Neural crest cell (in vitro differentiated cells): ENCODE measurements at places on chromosomes 1 and 21.

DNA sequence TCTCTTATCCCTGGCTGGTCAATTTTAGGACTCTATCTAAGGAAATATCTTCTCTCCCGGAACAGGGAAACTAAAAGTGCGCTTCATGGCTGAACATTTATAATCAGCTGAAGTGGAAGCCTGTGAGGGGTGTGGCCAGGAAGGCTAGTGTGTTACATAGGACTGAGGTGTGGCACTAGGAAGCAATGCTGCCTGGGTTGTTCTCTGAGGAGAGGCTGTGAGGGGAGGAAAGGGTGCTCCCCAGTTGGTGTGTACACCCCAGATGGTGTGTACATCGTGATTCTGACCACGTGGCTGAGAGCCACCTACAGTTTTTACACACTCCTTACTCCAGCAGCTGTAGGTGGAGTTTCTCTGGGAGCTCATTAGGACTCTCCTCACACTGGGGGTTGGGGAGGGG lies 16.3 kb downstream of the NTPCR start:
- no peaks in the 10 kb centered on the region for H3K27me3 ChIP-seq
- H3K4me1 ChIP-seq = peaks cover 8% of the 10 kb centered on the region
- peaks cover 23% of the 10 kb centered on the region for H3K36me3 ChIP-seq
- peak overlapping the region; percentile 57 for H3K27ac ChIP-seq
- DNase-seq = no peak

DNA sequence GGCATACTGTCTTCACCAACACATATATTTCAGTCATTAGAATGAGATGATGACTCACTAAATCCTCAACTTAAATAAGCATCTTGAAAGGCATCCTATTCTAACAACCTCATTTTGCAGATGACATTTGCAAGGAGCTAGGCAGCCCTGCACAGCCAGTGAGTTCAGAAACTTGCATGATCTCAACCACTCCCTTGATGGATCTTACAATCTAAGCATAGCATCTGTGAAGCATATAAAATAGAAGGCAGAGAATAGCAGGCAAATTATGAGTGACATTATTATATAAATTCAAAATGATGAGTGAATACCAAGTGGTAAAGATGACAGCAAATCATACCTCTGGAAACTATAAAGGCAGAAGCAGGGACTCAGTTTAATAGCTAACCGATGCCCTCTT lies 31.6 kb downstream of the KRTAP20-3 start:
- H3K36me3 ChIP-seq = peaks cover 9% of the 10 kb centered on the region
- peaks cover 2% of the 10 kb centered on the region for H3K27me3 ChIP-seq
- no peak for DNase-seq
- no peaks in the 10 kb centered on the region for H3K4me1 ChIP-seq
- no peak overlapping the region for H3K4me3 ChIP-seq

DNA sequence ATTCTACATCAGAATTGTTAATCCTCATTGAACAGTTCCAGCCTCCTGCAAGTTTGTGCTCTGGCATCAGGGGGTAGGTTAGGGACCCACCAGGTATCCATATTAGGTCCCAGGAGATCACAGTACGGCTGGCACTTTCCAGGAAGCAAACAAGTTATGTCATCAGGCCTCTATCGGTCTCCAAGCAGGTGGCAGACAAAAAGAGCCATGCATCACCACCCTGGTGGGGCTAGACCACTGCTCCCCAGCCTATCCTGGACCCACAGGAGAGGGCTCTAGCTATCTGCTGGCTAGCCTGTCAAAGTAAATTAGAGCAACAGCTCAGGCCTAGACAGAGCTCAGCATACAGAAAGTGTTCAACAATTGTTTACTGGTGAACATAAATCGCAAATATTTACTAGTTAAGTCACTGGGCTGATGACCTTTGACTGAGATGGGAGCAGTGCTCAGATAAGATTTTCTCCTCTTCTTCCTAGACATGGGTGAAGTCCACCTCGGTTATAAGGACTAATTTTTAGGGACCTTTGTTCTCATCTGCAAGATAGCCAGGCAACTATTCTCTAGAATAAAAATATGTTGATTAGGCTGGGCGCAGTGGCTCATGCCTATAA lies 6.4 kb downstream of the NUAK2 start:
- H3K4me1 ChIP-seq = peaks cover 94% of the 10 kb centered on the region
- peak overlapping the region; percentile 96 for H3K27ac ChIP-seq
- H3K4me3 ChIP-seq = peak overlapping the region; percentile 85
- peaks cover 7% of the 10 kb centered on the region for H3K36me3 ChIP-seq

- H3K4me3 ChIP-seq = no peak overlapping the region
- H3K36me3 ChIP-seq = peaks cover 6% of the 10 kb centered on the region
- H3K4me1 ChIP-seq = no peaks in the 10 kb centered on the region
Measured at GRCh38 chr21:45589686-45590245, 47.5 kb upstream of the SLC19A1 start.

DNA sequence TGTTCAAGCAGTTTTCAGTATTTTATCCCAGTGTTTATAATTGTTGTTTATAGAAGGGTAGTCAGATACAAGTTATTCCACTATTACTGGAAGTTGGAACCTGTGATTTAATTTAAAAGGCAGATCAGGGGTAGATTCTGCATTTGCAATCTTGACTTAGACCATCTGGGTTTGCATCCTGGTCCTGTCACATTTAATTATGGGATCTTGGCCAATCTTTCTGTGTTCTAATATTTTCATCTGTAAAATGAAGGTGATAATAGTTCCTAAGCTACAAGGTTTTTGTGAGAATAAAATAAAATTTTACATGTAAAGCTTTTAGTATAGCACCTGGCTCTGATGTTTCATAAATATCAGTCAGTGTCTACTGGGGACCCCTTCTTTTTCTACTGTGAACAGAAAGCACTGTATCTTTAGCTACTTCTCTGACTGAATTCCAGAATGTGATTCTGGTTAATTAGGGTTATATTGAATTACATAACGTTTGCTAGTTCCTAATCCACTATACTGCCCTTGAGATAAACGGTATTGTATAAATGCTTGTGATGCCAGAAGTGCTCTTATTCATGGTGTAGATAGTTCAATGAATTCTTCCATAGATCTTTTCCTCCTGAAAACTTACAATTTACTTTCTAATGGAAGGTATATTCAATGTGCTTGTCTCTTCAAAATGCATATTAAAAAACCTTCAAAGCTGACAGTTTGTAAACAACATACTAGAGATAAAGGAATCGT lies 131.0 kb downstream of the KCNK1 start:
- no peak for DNase-seq
- H3K27me3 ChIP-seq = no peaks in the 10 kb centered on the region
- no peak overlapping the region for H3K4me3 ChIP-seq
- H3K36me3 ChIP-seq = no peaks in the 10 kb centered on the region
- H3K27ac ChIP-seq = no peak overlapping the region
- H3K4me1 ChIP-seq = peaks cover 5% of the 10 kb centered on the region

DNA sequence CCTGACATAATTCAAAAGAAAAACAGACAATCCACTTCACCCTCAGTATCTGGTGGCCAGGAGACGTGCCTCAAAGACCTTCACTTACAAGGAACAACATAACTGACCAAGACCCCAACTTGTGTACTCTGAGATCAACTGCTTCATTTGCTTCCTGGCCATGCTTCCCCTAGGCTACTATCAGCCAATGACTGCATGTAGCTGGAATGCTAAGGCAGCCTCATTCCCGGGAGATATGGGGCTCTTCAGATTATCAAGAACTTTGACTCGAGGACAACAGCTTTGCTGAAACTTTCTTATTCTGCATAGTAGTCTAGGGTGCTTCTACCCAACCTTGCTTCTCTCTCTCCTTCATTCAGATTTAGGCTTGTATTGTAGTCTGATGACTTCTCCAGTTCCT lies 11.7 kb upstream of the UCK2 start:
- no peaks in the 10 kb centered on the region for H3K36me3 ChIP-seq
- no peak for DNase-seq
- H3K4me1 ChIP-seq = no peaks in the 10 kb centered on the region
- peaks cover 4% of the 10 kb centered on the region for H3K27me3 ChIP-seq

DNA sequence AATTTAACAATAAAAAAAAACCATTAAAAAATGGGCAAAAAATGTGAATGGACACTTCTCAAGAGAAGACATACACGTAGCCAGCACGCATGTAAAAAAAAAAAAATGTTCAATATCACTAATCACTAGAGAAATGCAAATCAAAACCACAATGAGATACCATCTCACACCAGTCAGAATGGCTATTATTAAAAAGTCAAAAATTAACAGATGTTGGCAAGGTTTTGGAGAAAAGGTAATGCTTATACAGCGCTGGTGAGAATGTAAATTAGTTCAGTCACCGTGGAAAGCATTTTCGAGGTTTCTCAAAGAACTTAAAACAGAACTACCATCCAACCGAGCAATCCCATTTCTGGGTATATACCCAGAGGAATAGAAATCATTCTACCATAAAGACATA lies 1091.5 kb upstream of the B3GALT2 start:
- no peak for DNase-seq
- no peaks in the 10 kb centered on the region for H3K36me3 ChIP-seq
- no peaks in the 10 kb centered on the region for H3K4me1 ChIP-seq
- H3K27me3 ChIP-seq = no peaks in the 10 kb centered on the region

DNA sequence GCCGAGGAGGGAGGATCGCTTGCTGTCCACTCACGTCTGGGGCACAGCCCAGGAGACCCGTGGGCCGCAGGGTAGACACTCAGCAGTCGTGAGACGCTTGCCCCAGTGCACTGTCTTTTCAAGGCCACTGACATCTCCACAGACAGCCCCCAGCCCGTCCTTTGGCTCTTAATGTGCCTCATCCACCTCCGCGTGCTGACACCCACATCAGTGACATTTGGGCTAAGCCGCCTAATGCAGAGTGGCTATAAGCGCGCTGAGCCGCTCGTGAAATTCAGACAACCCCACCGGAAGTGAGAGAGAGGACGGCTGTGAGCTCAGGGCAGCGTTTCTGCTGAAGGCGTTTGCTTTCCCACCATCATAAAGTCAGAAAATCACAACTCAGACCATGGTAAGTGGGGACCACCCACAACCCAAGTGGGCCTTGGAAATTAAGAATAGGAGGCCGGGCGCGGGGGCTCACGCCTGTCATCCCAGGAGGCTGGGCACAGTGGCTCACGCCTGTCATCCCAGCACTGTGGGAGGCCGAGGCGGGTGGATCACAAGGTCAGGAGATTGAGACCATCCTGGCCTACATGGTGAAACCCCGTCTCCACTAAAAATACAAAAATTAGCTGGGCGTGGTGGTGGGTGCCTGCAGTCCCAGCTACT lies 8.4 kb downstream of the SLC35E2B start:
- peaks cover 8% of the 10 kb centered on the region for H3K4me1 ChIP-seq
- H3K4me3 ChIP-seq = no peak overlapping the region
- no peaks in the 10 kb centered on the region for H3K27me3 ChIP-seq
- H3K27ac ChIP-seq = no peak overlapping the region
- H3K36me3 ChIP-seq = no peaks in the 10 kb centered on the region

DNA sequence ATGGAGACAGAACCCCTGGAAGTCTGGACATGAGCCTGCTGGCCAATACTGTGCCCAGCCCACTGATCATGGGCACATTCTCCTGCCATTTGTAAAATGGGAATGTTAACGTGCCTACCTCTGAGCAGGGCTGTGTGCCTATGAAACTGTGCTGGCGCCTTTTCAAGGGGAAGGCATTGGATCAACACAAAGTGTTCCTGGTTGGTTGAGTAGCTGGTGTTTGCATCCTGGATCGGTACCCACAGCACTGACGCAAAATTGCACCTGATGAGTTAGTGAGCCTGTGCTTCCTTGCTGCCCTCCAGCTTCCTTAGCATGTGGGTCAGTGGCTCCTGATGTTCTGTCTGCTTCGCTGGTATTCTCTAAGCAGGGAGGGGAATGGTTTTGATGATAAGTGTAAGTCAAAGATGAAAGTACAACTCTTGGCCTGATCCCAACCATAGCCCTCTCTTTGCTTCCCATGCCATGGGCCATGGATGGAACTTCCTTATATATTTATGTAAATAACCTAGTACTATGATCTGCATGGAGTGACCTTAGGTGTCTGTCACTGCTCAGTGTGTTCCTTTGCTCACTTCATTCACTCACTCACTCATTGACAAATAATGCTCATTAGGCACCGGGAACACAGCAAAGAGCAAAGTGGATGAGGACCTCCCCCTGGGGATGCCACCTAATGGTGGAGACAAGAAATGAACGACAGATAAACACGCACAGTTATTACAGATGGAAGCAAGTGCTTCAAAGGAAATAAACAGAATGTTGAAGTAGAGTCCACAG lies 22.7 kb downstream of the MAB21L3 start:
- H3K27me3 ChIP-seq = no peaks in the 10 kb centered on the region
- H3K27ac ChIP-seq = no peak overlapping the region
- peaks cover 6% of the 10 kb centered on the region for H3K4me1 ChIP-seq
- no peak for DNase-seq

- no peaks in the 10 kb centered on the region for H3K4me1 ChIP-seq
- peaks cover 2% of the 10 kb centered on the region for H3K36me3 ChIP-seq
- H3K27ac ChIP-seq = no peak overlapping the region
- no peak for DNase-seq
- H3K4me3 ChIP-seq = no peak overlapping the region
Measured at GRCh38 chr1:157319567-157319966, 181.4 kb upstream of the ETV3 start.

DNA sequence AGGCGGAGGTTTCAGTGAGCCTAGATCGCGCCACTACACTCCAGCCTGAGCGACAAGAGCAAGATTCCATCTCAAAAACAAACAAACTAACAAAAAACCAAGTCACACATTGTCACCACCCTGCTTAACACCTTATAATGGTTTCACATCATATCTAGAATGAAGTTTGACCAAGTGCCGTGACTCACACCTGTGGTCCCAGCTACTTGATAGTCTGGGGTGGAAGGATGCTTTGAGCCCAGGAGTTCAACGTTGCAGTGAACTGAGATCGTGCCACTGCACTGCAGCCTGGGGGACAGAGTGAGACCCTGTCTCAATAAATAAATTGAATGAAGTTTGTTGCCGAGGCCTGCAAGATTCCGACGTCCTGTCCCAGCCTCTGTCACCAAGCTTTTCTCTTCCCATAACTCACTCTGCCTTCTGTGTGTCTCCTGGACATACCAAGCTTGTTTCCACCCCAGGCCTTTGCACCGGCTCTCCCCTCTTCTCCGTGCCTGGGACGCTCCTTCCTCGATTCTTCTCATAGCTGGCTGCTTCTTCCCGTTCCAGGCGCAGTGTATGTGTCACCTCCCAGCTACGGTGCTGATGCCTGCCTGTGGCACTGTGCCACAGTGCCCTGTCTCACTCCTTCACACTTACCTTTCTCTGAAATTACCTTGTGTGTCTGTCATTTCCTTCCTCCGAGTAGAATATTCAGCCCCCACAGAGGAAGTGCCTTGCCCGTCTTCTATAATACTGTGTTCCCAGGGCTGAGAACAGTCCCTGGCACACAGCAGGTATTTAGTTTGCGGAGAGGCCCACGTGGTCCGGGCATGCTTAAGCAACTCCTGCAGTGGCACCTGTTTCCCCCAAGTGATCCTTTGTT lies 3.8 kb upstream of the SELENON start:
- peaks cover 77% of the 10 kb centered on the region for H3K4me1 ChIP-seq
- no peaks in the 10 kb centered on the region for H3K36me3 ChIP-seq
- peak overlapping the region; percentile 86 for H3K4me3 ChIP-seq
